Activated T-cell treated with anti-CD3 and anti-CD28 coated beads, Interleukin-2, amount 50 U/mL, for 48 hours (primary cell): ENCODE measurements at places on chromosomes 1 and 21.

DNA sequence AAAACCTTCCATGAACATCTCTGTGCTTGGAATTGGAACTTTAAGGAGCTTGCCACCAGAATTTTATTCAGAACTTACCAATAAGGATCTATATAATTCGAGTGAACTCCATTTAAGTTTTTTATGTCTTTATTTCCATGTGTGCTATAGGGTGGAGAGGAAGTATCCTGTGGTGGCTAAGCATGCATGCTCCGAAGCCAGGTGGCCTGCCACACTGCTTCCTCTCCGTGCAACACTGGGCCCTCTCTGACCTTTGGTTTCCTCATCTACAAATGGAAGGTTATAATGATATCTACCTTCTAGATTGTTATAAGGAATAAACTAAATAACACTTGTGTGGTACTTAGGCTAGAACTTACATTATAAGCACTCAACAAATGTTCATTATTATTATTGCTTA lies 382.1 kb downstream of the PTPRC start:
- no peak for DNase-seq

- DNase-seq = no peak
Observed at GRCh38 chr1:174262349-174263241, 103.3 kb downstream of the RABGAP1L start.

- DNase-seq = no peak
Observed at GRCh38 chr1:214993419-214993818, 89.1 kb upstream of the KCNK2 start.

GRCh38 chr21:36917471-36918158 lies 48.9 kb downstream of the HLCS start:
- DNase-seq = no peak

- DNase-seq = no peak
Observed at GRCh38 chr1:201364808-201365105, 12.7 kb downstream of the TNNT2 start.

DNA sequence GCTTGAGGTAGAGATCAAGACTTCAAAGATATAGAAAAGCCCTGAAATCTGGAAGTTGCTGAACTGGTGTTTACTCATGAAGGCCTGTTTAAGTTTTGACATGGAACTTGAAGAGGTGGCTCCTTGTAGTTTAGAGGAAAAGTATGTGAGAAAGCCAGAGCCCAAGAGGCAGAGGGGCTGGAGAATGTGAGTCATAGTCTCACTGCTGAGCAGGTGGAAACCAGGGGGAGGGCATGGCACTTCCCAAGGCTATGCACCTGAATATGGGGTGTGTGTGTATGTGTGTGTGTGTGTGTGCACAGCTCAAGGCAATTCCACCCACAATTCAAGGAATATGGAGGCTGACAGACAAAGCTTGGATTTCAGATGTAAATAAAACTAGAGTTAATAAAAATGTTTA lies 46.8 kb upstream of the C1orf198 start:
- DNase-seq = no peak

GRCh38 chr1:193411215-193411614 lies 224.8 kb upstream of the B3GALT2 start:
- no peak for DNase-seq

GRCh38 chr1:27521861-27522431 lies 32.0 kb upstream of the WASF2 start:
- no peak for DNase-seq

DNA sequence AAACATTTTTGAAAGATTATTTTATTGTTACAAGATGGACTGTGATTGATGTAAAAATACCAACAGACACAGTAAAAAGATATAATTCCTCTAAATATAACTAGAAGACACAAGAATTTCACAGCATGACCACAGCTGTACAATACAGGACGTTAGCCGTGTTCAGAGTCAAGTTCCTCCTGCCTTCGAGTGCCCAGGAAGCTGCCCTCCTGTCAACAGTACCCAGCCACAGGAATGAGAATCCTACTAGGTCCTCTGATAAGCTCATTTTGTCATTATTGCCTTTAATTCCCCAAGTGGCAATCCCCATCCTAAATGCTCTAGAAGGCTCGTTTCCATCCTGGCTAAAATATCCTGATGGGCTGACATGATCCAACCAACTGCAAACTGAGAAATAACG lies 16.4 kb upstream of the CAPN2 start:
- DNase-seq = no peak

GRCh38 chr1:110495926-110496600 lies 22.9 kb downstream of the KCNA10 start:
- peak; percentile 84 for DNase-seq

DNA sequence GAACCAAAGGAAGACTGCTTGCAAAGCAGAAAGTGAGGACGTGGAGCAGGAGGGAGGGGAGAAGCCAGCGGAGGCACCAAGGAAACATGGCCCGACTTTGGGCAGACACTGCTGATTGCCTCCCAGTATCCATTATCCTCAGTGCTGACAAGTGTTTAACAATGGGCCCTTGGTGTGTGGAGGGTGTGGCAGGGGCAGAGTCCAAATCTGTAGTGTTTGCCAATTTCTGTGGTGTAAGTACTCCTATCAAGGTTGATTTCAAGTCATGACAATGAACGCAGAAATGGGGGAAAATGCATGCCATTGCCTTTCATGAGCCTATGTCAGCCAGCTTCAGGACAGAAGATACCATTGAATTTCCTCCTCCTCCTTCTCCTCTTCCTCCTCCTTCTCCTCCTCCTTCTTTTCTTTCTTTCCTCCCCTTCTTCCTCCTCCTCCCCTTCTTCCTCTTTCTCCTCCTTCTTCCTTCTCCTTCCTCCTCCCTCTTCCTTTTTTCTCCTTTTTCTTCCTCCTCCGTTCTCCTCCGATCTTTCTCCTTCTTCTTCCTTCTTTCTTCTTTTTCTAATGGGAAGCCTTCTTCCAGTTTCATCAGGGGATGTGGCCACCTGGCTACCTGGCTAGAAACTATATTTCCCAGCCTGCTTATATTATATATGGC lies 10.3 kb upstream of the PHC2 start:
- DNase-seq = no peak

GRCh38 chr1:232899268-232899667 lies 51.1 kb upstream of the NTPCR start:
- no peak for DNase-seq

GRCh38 chr1:5779608-5780323 lies 212.5 kb downstream of the NPHP4 start:
- no peak for DNase-seq

- peak; percentile 32 for DNase-seq
Observed at GRCh38 chr1:239997515-239998311, 94.0 kb upstream of the FMN2 start.

- DNase-seq = no peak
Observed at GRCh38 chr1:7579831-7580804, 191.0 kb upstream of the VAMP3 start.

GRCh38 chr1:245448975-245449431 lies 294.2 kb downstream of the KIF26B start:
- DNase-seq = no peak

DNA sequence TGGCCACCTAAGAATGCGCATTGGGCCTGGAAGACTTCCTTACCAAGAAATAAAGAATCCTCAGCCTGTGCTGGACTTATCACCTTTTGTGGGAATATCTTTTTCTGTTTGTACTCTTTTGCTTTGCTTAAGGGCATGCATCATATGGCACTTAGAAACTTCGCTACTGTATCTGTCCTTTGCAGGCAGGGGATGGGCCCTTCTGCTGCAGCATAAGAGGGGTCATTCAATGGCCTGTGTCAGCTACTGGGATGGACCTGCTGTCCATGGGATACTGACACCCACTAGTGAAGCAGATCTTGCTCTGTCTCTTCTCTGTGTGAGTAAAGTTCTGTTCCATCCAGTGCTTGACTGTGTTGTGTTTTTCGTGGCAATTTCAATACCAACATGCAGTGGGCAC lies 239.0 kb upstream of the JUN start:
- DNase-seq = no peak

DNA sequence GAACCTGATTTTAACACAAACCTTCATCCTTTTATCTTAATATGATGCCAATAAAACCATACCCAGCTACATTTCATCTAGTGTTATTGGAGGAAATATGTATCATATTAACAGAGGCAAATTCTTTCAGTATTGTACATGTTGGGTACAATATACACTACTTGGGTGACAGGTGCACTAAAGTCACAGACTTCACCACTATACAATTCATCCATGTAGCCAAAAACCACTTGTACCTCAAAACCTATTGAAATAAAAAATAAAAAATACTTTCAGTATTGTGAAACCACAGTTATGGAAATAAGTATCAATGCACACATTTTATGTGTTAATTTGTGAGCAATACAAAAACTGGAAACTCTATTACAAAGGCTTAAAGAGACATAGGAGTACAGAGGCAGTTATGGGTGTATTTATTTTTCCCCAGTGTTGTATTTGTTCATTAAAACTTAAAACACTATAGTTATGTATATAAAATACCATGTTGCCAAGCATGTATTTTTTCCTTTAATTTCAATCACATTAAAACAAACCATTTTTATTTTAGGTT lies 25.1 kb upstream of the GPR88 start:
- no peak for DNase-seq

DNA sequence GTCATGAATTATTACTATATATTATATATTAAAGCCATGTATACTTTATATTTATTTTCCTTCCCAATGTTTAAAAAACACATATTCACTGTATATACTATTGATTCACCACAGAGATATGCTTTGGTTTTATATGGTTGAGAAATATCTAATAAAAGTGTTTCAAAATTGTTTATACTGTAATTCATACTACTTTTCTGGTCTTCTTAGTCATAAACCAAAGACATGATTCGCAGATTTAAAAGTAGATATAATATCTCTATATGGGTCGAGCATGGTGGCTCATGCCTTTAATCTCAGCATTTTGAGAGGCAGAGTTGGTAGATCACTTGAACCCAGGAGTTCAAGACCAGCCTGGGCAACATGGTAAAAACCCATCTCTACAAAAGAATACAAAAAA lies 738.4 kb downstream of the USP25 start:
- no peak for DNase-seq

- no peak for DNase-seq
Observed at GRCh38 chr1:248189026-248189425, 8.0 kb upstream of the OR2M3 start.

- peak; percentile 47 for DNase-seq
Observed at GRCh38 chr21:37208056-37208721, 58.9 kb downstream of the VPS26C start.

GRCh38 chr1:93842750-93843500 lies 36.1 kb downstream of the DNTTIP2 start:
- DNase-seq = no peak

DNA sequence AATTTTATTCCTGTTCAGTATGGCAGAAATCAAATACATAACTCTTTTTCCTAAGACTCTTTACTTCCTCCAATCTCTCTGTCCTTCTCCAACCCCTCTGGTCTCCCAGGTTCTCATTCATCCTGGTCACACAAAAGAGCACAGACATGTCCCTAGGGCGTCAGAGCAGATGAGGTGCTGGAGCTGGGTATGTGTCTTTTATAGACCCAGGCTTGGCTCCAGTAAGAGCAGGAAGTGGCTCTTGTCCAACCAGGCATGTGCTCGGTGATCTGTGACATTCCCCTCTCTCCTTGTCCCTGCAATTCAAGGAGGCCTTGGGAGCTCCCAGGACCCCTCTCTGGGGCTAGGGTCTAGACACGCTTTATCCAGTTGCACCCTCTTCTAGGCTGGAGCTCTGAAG lies 18.0 kb upstream of the LCE2D start:
- no peak for DNase-seq

GRCh38 chr1:200857804-200858203 lies 15.0 kb upstream of the GPR25 start:
- DNase-seq = no peak

- no peak for DNase-seq
Observed at GRCh38 chr1:101175886-101176285, 60.9 kb upstream of the S1PR1 start.

- no peak for DNase-seq
Observed at GRCh38 chr1:9557624-9558023, 18.4 kb downstream of the SLC25A33 start.

- peak; percentile 93 for DNase-seq
Observed at GRCh38 chr1:36155408-36156328, at the start of gene MAP7D1. MAP7D1 (plus strand) TSS chr1:36156160; CDS start chr1:36156418, 258 bp downstream.

DNA sequence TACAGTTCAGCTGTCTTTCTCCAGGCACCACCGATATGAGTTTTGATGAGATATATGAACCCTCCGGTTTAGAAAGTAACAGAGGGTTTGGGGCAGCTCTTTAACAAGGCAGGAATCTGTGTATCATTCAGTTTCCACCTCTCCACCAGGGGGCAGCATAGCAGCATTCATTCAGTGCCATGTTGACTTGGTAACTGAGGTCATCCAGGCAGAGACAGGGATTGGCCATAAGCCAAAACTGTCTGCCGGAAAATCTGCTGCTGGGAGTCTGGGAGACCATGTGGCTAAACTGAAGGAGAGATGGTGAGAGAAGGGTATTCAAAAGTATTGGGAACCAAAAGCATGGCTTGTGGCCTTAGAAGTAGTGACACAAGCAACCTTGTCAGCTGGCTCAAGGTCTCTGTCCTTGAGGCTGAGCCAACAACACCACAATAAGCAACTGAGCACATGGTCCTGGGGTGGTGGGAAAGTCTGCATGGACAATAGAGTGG lies 98.5 kb downstream of the LMX1A start:
- DNase-seq = peak; percentile 67

GRCh38 chr1:230067871-230068620 lies 1.0 kb downstream of the GALNT2 start:
- DNase-seq = peak; percentile 50

GRCh38 chr1:39800471-39800835 lies 11.8 kb upstream of the BMP8B start:
- no peak for DNase-seq

- no peak for DNase-seq
Observed at GRCh38 chr1:28058168-28058567, 30.2 kb downstream of the EYA3 start.

GRCh38 chr1:38111589-38111988 lies 65.0 kb upstream of the POU3F1 start:
- DNase-seq = no peak

- no peak for DNase-seq
Observed at GRCh38 chr1:15348648-15349047, 61.0 kb upstream of the EFHD2 start.

- DNase-seq = no peak
Observed at GRCh38 chr1:70571191-70571590, 160.1 kb downstream of the CTH start.

GRCh38 chr1:3065396-3065795 lies 3.6 kb upstream of the PRDM16 start:
- no peak for DNase-seq

DNA sequence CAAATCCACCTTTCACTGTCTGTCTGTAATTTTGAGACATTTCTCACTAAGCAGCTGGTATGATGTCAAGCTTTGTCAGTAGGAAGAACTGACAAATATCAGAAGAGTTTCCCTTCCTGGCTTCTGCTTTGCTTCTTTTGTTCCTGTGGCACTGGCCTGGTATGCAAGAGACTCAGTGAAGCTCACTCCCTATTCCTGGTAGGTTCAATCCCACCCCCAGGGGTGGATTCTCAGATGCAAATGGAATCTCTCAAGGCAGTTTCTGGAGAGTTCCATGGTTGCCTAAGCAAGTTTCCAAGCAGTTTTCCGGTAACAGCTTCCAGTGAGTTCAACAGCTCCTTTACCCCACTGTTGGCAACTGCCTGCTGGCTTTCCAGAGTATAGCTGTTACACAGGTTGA lies 683.4 kb downstream of the PTPRC start:
- no peak for DNase-seq

- no peak for DNase-seq
Observed at GRCh38 chr1:72412286-72412685, 129.9 kb upstream of the NEGR1 start.
